ENCODE measurements at places on chromosomes 13 and 19. TPM values are rescaled to one million over a fixed set of nuclear protein-coding genes. Genes with fewer than 3 reads are reported as not detected.

Gene MYH14
- 4.0 TPM for total RNA-seq

DNA sequence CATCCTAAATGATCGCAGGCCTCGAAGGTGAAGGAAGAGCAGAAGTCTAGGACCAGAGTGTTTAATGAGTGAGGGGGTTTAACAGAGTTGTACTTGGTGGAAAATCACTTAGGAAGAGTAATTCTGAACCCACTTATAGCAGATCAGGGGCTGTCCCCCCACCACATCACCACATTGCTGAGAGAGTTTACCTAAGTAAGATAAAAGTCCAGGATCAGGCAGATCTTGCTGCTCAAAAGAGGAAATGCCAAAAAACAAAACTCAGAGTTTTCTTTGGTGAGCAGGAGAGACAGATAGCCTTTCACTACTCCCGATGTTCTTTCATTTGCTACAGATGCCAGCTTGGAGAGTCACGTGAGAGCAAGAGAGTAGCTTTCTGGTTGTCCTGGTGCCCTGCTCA is 15.4 kb downstream of the ZNF317 start:
- DNase-seq = no peak

Gene CGB8
- total RNA-seq = not detected

DNA sequence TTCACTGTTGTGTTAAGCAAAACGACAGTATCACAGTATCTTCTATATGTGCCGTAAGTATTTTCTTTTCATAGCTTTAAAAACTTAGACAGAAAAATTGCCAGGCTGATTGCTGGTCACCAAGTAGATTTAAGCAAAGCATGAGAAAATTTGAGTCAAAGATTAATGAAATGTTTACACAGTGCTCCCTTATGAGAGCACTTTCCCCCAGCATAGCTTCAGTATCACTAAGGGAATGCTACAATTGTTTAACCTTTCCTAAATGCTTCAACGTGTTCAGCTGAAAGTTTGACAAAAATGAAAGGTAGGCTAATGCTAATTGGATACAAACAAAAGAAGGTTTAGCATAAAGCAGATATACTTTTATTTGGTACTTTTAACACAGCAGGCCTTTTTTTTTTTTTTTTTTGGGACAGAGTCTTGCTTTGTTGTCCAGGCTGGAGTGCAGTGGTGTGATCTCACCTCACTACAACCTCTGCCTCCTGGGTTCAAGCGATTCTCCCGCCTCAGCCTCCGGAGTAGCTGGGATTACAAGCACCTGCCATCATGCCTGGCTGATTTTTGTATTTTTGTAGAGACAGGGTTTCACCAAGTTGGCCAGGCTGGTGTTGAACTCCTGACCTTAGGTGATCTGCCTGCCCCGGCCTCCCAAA is 23.4 kb downstream of the PCCA start:
- no peak for DNase-seq

Gene EFNA2
- 28.0 TPM for total RNA-seq

DNA sequence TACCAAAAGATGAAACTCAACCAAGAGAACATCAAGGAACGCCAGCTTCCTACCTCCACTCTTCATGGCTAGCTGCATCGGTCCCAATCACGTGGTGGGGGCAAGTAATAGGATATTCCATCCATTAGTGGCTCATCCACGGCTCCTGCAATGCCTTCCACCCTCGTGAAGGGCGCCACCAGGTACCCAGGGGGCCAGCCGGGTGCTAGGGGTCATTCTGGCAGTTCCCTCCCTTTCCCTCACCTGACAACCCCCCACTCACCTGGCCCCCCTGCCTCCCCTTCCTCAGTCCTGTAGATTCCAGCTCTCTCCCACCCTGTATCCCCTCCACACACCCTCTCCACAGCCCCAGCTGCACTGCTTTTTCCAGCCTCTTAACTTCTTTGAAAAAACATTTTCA is 161.9 kb downstream of the URI1 start:
- no peak for DNase-seq

Gene ALG11
- 34.0 TPM for total RNA-seq

GRCh38 chr13:93344048-93344705 is 117.6 kb downstream of the GPC6 start:
- no peak for DNase-seq

GRCh38 chr13:39571502-39572092 is 31.4 kb downstream of the LHFPL6 start:
- no peak for DNase-seq

Gene IZUMO2
- not detected for total RNA-seq

DNA sequence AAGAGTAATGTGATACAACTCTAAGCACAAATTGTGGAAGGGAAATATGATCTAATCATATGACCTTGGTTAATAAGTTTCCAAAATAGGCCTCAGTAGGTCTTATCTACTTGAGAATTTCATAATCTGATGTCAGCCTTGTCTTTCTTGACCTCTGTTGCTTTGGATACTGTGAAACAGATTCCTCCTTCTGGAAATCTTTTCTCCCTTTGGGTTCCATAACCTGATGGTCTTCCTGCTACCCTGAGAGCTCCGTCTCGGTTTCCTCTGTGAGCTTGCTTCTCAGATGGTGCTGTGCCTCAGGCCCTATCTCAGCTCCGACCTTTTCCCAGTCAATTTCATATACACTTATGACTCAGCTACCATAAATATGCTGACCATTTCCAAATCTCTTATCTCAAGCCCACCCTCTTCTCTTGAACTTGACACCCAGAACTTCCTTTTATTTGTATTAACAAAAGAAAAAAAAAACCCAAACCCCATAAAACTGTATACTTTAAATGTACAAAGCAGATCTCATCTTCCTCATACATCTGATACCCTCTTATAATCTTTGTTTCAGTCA is 6.4 kb upstream of the SLC46A3 start:
- no peak for DNase-seq

DNA sequence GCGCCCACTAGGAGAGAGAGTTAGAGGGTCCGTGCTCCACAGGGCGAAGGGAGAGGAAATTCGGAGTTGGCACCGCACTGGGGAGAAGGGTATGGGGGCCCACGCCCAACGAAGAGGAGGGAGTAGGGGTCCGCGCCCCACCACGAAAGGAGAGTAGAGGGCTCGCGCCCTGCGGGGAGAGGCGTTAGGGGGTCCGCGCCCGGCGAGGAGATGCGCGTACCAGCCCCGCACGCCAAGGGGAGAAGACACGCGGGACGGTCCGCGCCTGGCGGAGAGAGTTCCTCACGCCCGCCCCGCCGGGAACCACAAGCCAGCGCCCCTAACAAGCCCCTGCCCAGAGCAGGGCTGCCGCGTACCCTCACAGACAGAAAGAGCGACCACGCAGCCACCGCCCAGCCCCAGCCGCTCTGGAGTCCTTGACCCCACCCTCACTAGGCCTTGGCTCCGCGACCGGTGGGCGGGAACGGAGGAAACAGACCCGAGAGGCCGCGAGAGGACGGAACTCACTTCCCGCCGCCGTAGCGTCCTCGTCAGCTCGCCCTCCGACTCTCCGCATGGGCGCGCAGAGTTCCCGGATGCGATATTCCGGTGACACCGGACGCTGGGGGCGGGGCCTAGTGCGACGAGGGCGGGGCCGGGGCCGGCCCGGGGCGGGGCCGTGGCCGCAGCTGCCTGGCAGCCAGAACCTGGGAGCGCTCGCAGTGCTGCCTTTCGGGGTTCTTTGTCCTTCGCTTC is 20.0 kb upstream of the ZSCAN18 start:
- DNase-seq = no peak

- DNase-seq = no peak
Observed at GRCh38 chr19:41307090-41307875, 2.7 kb upstream of the CCDC97 start.

Gene TRPM4
- 8.1 TPM for total RNA-seq

Gene CEACAM20
- not detected for total RNA-seq

DNA sequence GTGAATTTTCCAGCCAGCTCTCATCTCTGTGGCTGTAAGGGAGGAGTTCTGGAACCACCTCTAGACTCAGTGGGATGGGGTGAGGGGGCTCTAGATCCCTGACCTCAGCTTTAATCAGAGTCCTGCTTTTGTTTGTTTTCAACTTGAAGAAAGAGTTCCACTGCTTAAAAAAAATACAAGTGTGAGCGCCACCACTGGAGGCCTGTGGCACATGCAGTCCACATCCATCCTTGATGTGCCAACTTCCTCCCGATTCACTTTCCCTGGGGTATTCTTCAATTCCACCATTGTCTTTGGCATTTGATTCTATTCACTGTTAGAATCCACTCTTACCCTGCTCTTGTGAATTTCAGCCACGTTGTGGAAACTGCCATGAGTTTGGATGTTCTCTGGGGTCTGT is 62.4 kb upstream of the GJB6 start:
- DNase-seq = no peak

GRCh38 chr19:1445185-1445931 is 4.6 kb upstream of the APC2 start:
- peak; percentile 83 for DNase-seq

- DNase-seq = no peak
Observed at GRCh38 chr13:99805361-99805760, 166.2 kb downstream of the ZIC5 start.

GRCh38 chr19:33796164-33796875 is at the start of gene KCTD15:
TSS of gene KCTD15 (plus strand) at chr19:33796870. CDS start at chr19:33800455, 3,585 bp downstream.
- peak; percentile 50 for DNase-seq

Gene AMER2
- total RNA-seq = 4.1 TPM

GRCh38 chr19:29851769-29852521 is 40.2 kb downstream of the CCNE1 start:
- DNase-seq = no peak

GRCh38 chr19:1255186-1256161 is 7.1 kb downstream of the MIDN start:
- DNase-seq = no peak

- no peak for DNase-seq
Observed at GRCh38 chr19:36838784-36839324, 667 bp upstream of the ZNF790 start.

GRCh38 chr13:67042556-67042955 is 187.6 kb downstream of the PCDH9 start:
- no peak for DNase-seq

- DNase-seq = no peak
Observed at GRCh38 chr19:7618771-7619510, 10.4 kb downstream of the XAB2 start.

Gene RELB
- 2.9 TPM for total RNA-seq

- no peak for DNase-seq
Observed at GRCh38 chr13:44195245-44195644, 178.4 kb upstream of the SERP2 start.

Data from neural crest cell (in vitro differentiated cells).